ENCODE measurements at places on chromosomes 11 and 22.
A peak's percentile ranks its signal among the peaks of the same experiment; 100 is the strongest.

- DNase-seq = no peak
Measured at GRCh38 chr11:135022454-135022853, 610.4 kb upstream of the B3GAT1 start.

DNA sequence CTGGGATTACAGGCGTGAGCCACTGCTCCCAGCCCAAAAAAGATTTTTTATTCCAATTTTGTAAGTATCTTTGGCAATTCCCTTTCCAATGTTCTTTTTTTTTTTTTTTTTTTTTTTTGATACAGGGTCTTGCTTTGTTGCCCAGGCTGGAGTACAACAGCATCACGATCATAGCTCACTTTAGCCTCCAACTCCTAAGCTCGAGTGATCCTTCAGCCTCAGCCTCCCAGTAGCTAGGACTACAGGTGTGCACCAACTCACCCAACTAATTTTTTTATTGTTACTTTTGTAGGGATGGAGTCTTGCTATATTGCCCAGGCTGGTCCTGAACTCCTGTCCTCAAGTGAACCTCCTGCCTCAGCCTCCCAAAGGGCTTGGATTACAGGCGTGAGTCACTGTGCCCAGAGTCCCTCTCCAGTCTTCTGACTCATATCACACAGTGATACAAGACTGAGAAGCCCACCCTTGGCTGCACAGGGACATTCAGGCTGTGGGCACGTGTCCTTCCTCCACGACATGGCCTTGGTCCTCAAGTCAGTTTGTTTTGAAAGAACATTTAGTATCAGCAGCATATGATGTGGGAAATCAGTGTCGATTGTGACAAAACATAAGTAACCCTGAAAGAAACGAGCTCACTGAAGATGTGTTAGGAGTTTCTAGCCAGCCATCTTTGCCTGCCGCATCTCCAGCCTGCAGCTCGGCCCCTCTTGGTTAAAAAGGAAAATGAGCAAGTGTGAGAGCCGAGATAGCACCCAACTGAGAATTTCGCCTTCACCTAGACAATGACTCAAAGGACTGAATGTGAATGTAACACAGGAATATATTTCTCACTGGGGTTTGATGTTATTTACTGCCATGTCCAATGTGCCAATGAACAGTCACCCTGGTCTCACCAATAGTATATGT is 175.5 kb downstream of the MN1 start:
- DNase-seq = no peak

- no peak for DNase-seq
Measured at GRCh38 chr11:127259102-127259501, 258.5 kb upstream of the KIRREL3 start.

DNA sequence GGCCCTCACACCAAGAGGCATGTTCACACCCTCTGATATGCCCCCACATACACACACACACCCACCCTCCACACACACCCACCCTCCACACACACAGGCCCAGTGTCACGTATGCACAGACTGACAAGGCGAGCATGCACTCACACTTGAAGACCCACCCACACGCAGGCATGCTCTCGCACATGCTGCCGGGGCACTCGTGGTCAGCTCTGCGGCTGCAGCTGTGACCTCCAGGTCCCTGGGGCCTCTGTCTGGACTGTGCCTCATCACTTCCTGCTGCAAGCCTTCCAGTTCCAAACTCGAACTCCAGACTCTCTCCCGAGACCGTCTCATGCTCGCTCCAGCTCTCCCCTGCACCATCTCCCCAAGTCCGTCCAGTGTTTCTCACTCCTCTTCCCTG is 9.5 kb downstream of the DCHS1 start:
- no peak for DNase-seq

- peak; percentile 43 for DNase-seq
Measured at GRCh38 chr11:830295-831117, 2.2 kb upstream of the CD151 start.

- DNase-seq = no peak
Measured at GRCh38 chr11:86578727-86579405, 93.5 kb downstream of the ME3 start.

DNA sequence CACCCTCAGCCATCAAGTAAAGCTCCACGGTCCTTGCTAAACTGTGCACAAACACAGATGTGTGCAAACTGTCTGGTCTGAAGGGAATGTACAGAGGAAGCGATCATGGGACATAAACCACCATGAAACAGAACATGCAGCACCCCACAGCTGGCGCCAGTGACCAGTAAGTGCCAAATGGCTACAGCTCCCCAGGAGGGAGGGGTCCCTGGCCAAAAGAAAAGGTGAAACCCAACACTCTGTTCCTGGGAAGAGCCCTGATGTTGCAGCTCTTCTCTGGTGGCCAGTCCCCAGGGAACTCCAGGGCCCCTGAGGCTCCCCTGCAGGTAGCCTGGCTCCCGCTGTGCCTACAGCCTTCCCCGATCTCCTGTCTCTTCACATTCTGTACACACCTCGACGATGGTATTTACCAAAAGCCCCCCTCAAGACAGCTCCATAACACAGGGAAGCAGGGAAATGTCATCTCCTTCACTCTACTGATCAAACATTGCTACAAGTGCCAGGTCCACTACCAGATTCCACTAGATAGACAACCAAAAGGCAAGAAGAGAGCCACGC is 2.9 kb downstream of the DGCR6L start:
- no peak for DNase-seq

GRCh38 chr11:108496643-108497256 is 1.4 kb downstream of the POGLUT3 start:
- no peak for DNase-seq

DNA sequence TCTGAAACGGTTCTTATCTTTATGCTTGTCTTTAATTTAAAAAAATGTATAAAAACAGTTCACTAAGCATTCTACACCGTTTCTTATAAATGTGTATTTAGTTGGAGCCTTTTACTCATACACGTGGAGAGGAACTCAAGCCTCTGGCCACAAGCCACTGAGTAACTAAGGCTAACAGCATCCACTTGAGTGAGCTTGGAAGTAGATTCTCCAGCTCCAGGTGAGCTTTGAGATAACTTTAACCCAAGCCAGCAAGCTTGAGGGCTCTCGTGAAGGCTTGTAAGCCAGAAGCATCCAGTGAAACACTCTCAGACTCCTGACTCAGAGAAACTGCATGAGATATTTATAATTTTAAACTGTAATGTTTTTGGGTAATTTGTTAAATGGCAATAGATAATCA is 82.6 kb downstream of the ARHGAP20 start:
- no peak for DNase-seq
